ENCODE measurements at places on chromosomes 1 and 21.

GRCh38 chr1:8625981-8626898, 191.2 kb downstream of the RERE start:
- DNase-seq, result no peak
- H3K27ac ChIP-seq, result no peak overlapping the region
- H3K4me1 ChIP-seq, result peaks cover 42% of the 10 kb centered on the region

- H3K4me3 ChIP-seq, result no peak overlapping the region
- H3K36me3 ChIP-seq, result peaks cover 18% of the 10 kb centered on the region
- H3K27me3 ChIP-seq, result no peaks in the 10 kb centered on the region
- peaks cover 5% of the 10 kb centered on the region for H3K4me1 ChIP-seq
- no peak overlapping the region for H3K27ac ChIP-seq
These were observed 27.8 kb downstream of the OSBPL9 start for GRCh38 chr1:51644533-51645197.

DNA sequence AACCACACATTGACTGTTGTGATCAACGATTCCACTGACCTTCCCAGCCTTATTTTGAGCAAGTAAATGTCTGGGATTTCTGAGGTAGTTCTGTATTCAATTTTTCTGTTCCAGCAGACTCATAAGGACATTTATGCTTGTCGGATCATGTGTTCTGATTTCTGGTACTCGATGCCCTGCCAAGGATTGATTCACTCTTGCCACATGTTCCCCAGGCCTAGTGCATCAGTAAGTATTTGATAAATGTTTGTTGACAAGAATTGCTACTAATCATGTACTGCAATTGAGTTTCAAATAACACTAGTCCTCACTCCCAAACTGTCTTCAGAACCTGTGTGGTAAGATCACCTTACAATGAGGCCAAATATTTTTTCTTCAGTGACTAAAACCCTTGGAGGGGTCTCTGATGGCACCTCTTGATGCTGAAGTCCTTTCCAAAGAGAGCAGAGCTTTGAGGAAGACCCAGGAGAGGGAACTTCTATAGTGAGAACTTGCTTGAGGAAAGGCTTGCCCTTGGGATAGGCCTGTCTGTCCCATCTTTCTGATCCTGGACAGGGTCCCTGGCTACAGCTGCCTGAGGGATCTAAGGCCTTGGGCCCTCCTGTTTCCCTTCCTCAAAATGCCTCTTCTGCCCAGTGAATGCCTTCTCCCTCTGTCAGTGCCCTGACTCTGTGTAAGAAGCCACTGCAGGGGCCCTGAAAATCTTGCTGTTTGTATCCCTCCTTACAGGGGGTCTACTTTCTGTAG, 115.8 kb upstream of the FAM78B start:
- H3K36me3 ChIP-seq, result no peaks in the 10 kb centered on the region
- H3K27me3 ChIP-seq, result peaks cover 13% of the 10 kb centered on the region
- H3K4me1 ChIP-seq, result no peaks in the 10 kb centered on the region
- no peak for DNase-seq
- no peak overlapping the region for H3K27ac ChIP-seq

GRCh38 chr1:230220478-230220877, 153.4 kb downstream of the GALNT2 start:
- H3K4me1 ChIP-seq, result peaks cover 25% of the 10 kb centered on the region
- no peak overlapping the region for H3K4me3 ChIP-seq
- no peak overlapping the region for H3K27ac ChIP-seq
- H3K36me3 ChIP-seq, result peaks cover 26% of the 10 kb centered on the region

GRCh38 chr1:4176841-4177240, 276.8 kb upstream of the C1orf174 start:
- H3K4me1 ChIP-seq, result peaks cover 2% of the 10 kb centered on the region
- no peaks in the 10 kb centered on the region for H3K36me3 ChIP-seq
- H3K27me3 ChIP-seq, result peaks cover 14% of the 10 kb centered on the region
- H3K4me3 ChIP-seq, result no peak overlapping the region

DNA sequence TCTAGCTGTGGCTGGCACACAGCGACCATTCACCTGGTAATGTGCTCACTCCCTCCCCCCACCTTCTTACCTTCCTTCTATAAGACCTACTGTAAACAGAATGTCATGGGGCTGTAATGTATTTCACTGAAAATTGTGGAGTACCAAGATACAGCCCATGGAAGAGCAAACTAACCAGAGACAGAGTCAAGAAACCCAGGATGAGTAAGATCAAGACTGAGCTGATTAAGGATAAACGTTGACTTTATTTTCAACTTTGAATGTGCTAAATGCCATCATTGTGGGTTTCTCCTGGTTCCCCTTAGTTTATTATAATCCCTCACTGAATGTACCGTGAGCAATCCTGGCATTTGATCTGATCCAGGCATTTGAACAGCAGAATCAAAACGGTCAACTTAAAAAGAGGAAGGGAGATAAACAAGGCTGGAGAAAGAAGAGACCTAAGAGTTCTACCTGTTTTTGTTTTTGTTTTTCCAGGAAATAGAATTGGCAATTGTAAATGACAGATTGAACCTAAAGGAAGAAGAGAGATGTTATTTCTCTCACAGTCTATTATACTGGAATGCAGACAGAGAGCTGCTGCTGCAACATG, 16.1 kb upstream of the ATP1B1 start:
- no peak for DNase-seq
- H3K27ac ChIP-seq, result peak overlapping the region; percentile 13
- no peak overlapping the region for H3K4me3 ChIP-seq
- H3K36me3 ChIP-seq, result no peaks in the 10 kb centered on the region
- peaks cover 4% of the 10 kb centered on the region for H3K27me3 ChIP-seq

GRCh38 chr1:24988558-24988912, 58.5 kb upstream of the RUNX3 start:
- no peaks in the 10 kb centered on the region for H3K27me3 ChIP-seq
- peak overlapping the region; percentile 95 for H3K27ac ChIP-seq
- peaks cover 94% of the 10 kb centered on the region for H3K4me1 ChIP-seq
- H3K36me3 ChIP-seq, result peaks cover 33% of the 10 kb centered on the region
- no peak overlapping the region for H3K4me3 ChIP-seq

DNA sequence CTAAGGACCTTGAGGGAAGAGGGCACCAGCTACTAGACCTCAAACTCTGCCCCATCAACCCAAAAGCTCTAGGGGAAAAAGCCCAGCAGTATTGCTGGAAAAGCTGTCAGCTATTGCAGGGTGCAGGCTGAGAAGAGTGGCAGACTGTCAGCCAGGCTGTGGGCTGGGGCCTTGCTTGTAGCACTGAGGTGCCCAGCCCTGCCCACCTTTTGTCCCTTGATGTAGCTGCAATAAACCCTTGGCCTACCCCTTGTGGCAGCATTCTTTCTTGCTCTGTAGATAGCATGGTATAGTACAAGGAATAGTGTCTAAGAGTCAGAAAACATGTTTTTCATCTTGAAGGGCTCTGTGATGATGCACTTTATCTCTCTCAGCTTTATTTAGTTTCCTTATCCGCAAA, 39.4 kb downstream of the CDC14A start:
- peaks cover 31% of the 10 kb centered on the region for H3K36me3 ChIP-seq
- H3K27ac ChIP-seq, result no peak overlapping the region

- peak overlapping the region; percentile 87 for H3K27ac ChIP-seq
- no peak overlapping the region for H3K4me3 ChIP-seq
- peaks cover 5% of the 10 kb centered on the region for H3K27me3 ChIP-seq
These were observed 23.7 kb downstream of the IL23R start for GRCh38 chr1:67189953-67190352.

GRCh38 chr21:16974060-16974459, 538.8 kb upstream of the CXADR start:
- H3K4me3 ChIP-seq, result no peak overlapping the region
- no peaks in the 10 kb centered on the region for H3K27me3 ChIP-seq
- no peak overlapping the region for H3K27ac ChIP-seq
- DNase-seq, result no peak
- H3K4me1 ChIP-seq, result no peaks in the 10 kb centered on the region

- no peaks in the 10 kb centered on the region for H3K27me3 ChIP-seq
- H3K27ac ChIP-seq, result peak overlapping the region; percentile 94
- DNase-seq, result no peak
- peaks cover 88% of the 10 kb centered on the region for H3K4me1 ChIP-seq
These were observed 4.3 kb upstream of the CHI3L2 start for GRCh38 chr1:111223126-111223685.

GRCh38 chr21:39444421-39445180, 977 bp downstream of the LCA5L start:
- peaks cover 4% of the 10 kb centered on the region for H3K36me3 ChIP-seq
- no peak for DNase-seq
- H3K4me1 ChIP-seq, result peaks cover 15% of the 10 kb centered on the region
- H3K27me3 ChIP-seq, result peaks cover 3% of the 10 kb centered on the region

- peaks cover 51% of the 10 kb centered on the region for H3K4me1 ChIP-seq
- H3K27ac ChIP-seq, result no peak overlapping the region
- H3K4me3 ChIP-seq, result no peak overlapping the region
- DNase-seq, result no peak
- H3K36me3 ChIP-seq, result peaks cover 58% of the 10 kb centered on the region
These were observed 4.9 kb downstream of the SFT2D2 start for GRCh38 chr1:168230709-168231108.

DNA sequence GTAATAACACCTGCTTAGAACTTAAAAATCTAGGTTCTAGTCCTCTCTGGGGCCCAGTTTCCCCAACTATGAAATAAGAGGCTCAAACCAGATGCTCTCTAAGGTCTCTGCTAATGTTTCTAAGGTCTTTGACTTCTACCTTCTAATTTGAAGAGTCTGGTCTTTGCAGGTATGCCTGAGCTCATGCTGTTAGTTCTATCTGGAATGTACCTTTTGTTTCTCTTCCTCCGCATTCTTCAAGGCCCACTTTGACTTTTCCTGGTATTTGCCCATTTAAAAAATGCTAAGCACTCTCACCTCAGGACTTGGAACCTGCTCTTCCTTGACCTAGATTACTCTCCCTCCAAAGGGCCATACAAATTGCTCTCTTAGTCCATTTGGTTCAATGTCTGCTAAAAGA, 13.5 kb downstream of the SLC35D1 start:
- peaks cover 13% of the 10 kb centered on the region for H3K4me1 ChIP-seq
- peaks cover 50% of the 10 kb centered on the region for H3K36me3 ChIP-seq
- no peak overlapping the region for H3K27ac ChIP-seq

DNA sequence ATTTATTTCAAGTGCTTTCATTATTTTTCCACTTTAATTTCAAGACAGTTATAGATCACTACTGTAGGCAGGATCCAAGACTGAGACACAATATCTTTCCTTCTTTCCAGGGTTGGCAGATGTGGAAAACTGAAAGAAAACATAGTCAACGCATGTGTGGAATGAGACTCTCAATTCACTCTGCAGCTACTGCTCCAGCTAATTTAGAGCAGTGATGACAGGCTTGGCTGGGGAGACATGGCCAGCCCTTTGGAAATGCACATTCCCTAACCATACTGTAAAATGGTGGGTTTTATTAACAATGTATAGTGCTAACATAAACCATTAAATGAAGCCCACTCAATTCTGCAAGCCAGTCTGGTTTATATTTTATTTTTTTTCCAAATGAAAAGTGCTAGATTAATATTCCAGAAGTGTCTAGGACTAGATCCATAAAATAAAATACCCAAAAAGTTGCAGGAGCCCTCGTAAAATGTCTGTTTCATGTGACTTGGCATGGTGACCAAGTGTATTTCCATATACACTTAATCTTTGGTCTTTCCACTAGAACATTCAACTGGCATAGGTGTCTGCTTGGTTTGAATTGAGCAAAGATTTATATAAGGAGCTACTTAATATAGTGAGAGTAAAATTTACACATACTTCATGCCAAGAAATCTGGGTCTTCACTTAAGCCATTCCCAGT, 32.9 kb downstream of the COL11A1 start:
- no peaks in the 10 kb centered on the region for H3K4me1 ChIP-seq
- no peak for DNase-seq
- no peaks in the 10 kb centered on the region for H3K27me3 ChIP-seq
- H3K4me3 ChIP-seq, result no peak overlapping the region
- no peaks in the 10 kb centered on the region for H3K36me3 ChIP-seq

- no peak overlapping the region for H3K27ac ChIP-seq
- no peak for DNase-seq
- H3K27me3 ChIP-seq, result no peaks in the 10 kb centered on the region
These were observed 58.4 kb upstream of the TENT5B start for GRCh38 chr1:27071049-27071416.

GRCh38 chr1:223474804-223475203, 81.6 kb downstream of the CCDC185 start:
- DNase-seq, result no peak
- H3K27ac ChIP-seq, result no peak overlapping the region
- H3K4me1 ChIP-seq, result no peaks in the 10 kb centered on the region
- H3K4me3 ChIP-seq, result no peak overlapping the region
- H3K36me3 ChIP-seq, result no peaks in the 10 kb centered on the region

DNA sequence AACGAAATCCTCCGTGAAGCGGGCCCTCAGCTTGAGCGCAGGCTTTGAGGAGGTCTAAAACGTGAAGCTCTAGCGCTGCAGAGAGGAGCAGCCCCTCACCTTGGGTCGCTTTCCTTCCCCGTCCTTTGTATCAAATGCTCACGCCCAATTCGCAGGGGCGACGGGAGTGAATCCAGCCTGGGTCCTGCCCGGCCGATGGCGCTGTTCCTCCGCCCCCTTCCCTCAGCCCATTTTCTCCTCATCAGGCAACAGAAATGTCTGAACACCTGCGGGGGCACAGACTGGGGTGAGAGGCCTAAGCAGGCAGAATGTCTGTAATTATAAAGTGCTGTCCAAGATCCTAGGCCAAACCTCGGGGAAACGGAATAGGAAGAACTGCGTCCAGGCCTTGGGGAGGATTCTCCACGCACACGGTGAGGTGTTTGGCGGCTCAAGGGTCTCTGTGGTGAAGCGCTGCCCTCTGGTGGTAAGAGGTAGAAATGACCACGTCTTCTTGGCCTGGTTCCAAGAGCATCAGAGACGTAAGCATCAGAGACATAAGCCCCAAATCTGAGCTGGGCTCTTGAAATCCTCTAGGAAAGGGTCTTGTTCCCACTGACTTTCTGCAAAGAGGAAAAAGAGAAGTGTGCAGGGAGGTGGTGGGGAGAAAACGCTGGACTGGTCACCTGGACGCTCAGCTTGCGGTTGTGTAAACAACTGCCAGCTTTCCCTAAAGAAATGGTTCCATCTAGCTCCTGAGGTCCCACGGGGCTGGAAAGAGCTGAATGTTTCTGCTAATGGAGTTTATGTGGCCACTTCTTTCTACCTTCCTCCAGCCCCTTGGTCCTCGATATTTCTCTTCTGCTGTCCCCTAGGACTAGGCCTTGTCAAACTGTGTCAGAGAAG, 92.1 kb upstream of the CD53 start:
- peak; percentile 70 for DNase-seq
- H3K4me1 ChIP-seq, result peaks cover 25% of the 10 kb centered on the region
- H3K36me3 ChIP-seq, result no peaks in the 10 kb centered on the region
- H3K27ac ChIP-seq, result no peak overlapping the region
- peak overlapping the region; percentile 39 for H3K4me3 ChIP-seq

GRCh38 chr1:199399996-199400724, 627.4 kb upstream of the NR5A2 start:
- peaks cover 3% of the 10 kb centered on the region for H3K4me1 ChIP-seq
- H3K27me3 ChIP-seq, result peaks cover 12% of the 10 kb centered on the region
- peak overlapping the region; percentile 13 for H3K27ac ChIP-seq
- no peak overlapping the region for H3K4me3 ChIP-seq
- no peak for DNase-seq

- no peak for DNase-seq
- H3K4me1 ChIP-seq, result no peaks in the 10 kb centered on the region
- no peaks in the 10 kb centered on the region for H3K36me3 ChIP-seq
- H3K27ac ChIP-seq, result no peak overlapping the region
These were observed 7.2 kb upstream of the C8B start for GRCh38 chr1:56972976-56973375.

- peaks cover 35% of the 10 kb centered on the region for H3K27me3 ChIP-seq
- no peak overlapping the region for H3K27ac ChIP-seq
- H3K36me3 ChIP-seq, result no peaks in the 10 kb centered on the region
- no peak overlapping the region for H3K4me3 ChIP-seq
- peak; percentile 21 for DNase-seq
These were observed 7.0 kb upstream of the IGSF21 start for GRCh38 chr1:18100491-18101063.

GRCh38 chr1:27015260-27015659, 2.6 kb upstream of the TENT5B start:
- H3K27ac ChIP-seq, result no peak overlapping the region
- peaks cover 9% of the 10 kb centered on the region for H3K4me1 ChIP-seq
- H3K27me3 ChIP-seq, result peaks cover 22% of the 10 kb centered on the region
- DNase-seq, result no peak
- no peak overlapping the region for H3K4me3 ChIP-seq

Measured in activated naive CD8-positive, alpha-beta T cell treated with anti-CD3 and anti-CD28 coated beads for 36 hours (primary cell).